Small intestine (tissue), 16 donors: ENCODE measurements at places on chromosomes 3 and 15. TPM values are rescaled to one million over a fixed set of nuclear protein-coding genes. Genes with fewer than 3 reads are reported as not detected.

ARPIN gene
- 16.3 TPM for polyA plus RNA-seq

DNA sequence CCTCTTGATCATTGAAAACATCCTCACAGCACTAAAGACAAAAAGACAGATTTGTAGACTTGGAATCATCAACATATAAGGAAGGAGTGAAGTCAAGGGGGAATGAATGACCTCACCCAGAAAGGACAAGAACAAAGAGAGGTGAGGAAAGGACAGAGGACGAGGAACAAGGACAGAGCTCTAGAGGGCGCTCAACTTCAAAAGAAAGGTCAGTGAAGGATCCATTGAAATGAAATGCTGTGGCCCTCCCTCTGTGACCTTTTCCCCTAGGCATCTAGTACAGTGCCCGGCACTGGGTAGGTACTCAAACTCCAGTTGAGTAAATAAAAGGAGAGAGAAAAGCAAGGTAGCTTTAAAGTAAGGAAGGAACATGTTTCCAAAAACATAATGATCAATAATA, 2.6 kb downstream of the ATP8B4 start:
- H3K27ac ChIP-seq, result no peak overlapping the region
- DNase-seq, result no peak
- no peak overlapping the region for H3K4me3 ChIP-seq
- H3K27me3 ChIP-seq, result no peaks in the 10 kb centered on the region
- no peaks in the 10 kb centered on the region for H3K4me1 ChIP-seq

DNA sequence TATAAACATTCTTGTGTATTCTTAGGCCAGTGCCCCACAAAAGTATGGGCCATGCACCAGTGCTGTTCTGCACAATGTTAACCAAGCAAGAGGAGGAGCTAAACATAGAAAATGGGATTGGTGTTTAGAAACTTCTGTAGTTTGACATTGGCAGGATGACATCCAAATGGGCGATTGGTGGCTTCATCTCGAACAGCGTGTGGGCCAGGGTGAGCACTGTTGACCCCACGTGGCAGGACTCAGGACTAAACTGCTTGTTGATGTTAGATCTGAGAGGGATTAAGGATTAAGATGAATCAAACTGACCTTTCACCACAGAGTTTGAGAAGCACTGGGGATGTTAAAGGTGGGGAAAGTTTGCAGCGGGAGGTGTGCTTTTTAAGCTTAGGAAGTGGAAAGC, 31.9 kb downstream of the ZNF710 start:
- H3K4me3 ChIP-seq, result no peak overlapping the region
- DNase-seq, result no peak
- H3K4me1 ChIP-seq, result peaks cover 2% of the 10 kb centered on the region

GRCh38 chr15:95872366-95872771, 458.1 kb upstream of the NR2F2 start:
- H3K27me3 ChIP-seq, result no peaks in the 10 kb centered on the region
- no peak for DNase-seq
- H3K4me1 ChIP-seq, result no peaks in the 10 kb centered on the region
- H3K4me3 ChIP-seq, result no peak overlapping the region
- H3K27ac ChIP-seq, result no peak overlapping the region

GRCh38 chr3:55341502-55342031, 145.5 kb downstream of the WNT5A start:
- no peaks in the 10 kb centered on the region for H3K36me3 ChIP-seq
- no peak overlapping the region for H3K4me3 ChIP-seq
- H3K4me1 ChIP-seq, result no peaks in the 10 kb centered on the region
- no peaks in the 10 kb centered on the region for H3K27me3 ChIP-seq
- DNase-seq, result no peak
- no peak overlapping the region for H3K27ac ChIP-seq

MITF gene
- 1.5 TPM for polyA plus RNA-seq

DNA sequence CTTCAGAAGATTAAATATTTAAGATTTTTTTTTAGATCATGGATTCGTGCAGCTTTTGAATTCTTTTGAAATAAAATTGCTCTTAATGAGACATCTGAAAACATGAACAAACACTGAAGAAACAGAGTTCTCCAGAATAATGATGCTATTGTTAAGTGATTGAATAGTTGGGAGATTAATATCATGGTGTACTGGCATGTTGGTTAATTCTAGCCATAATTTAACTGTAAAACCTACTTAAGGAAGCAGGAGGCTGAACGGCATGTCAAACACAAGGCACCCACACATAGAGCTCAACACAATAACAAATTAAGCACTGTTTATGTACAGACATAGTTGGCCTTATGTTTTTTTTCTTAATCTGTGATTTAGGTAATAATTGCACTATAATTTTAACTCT, 185.6 kb downstream of the RBMS3 start:
- no peaks in the 10 kb centered on the region for H3K27me3 ChIP-seq
- H3K4me3 ChIP-seq, result no peak overlapping the region
- H3K4me1 ChIP-seq, result no peaks in the 10 kb centered on the region
- no peak overlapping the region for H3K27ac ChIP-seq
- H3K36me3 ChIP-seq, result no peaks in the 10 kb centered on the region

DNA sequence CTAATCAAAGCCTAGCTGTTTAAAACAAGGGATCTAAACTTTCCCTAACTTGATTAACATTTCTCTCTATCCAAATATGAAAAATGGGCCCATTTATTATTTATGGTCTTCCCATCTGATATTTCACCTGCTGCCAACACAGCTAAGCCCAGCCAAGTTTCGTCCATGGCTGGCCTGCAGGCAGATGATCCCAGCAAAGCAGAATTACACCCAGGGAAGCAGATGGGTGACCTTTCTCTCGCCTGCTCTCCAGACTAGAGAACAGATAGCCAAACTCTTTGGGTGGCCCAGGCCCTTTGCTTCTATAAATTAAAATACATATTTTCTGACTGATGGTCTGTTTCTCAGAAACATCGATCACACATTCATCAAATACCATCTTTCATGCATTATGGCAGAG, 1038.8 kb downstream of the AGBL1 start:
- DNase-seq, result no peak
- H3K36me3 ChIP-seq, result no peaks in the 10 kb centered on the region
- no peak overlapping the region for H3K27ac ChIP-seq
- no peaks in the 10 kb centered on the region for H3K4me1 ChIP-seq
- H3K27me3 ChIP-seq, result no peaks in the 10 kb centered on the region

PLS1 gene
- polyA plus RNA-seq, result 63.0 TPM

MORC1 gene
- not detected for polyA plus RNA-seq

GRCh38 chr3:153749070-153749610, 372.1 kb upstream of the ARHGEF26 start:
- H3K4me3 ChIP-seq, result no peak overlapping the region
- H3K4me1 ChIP-seq, result no peaks in the 10 kb centered on the region
- DNase-seq, result no peak
- H3K36me3 ChIP-seq, result no peaks in the 10 kb centered on the region

DNA sequence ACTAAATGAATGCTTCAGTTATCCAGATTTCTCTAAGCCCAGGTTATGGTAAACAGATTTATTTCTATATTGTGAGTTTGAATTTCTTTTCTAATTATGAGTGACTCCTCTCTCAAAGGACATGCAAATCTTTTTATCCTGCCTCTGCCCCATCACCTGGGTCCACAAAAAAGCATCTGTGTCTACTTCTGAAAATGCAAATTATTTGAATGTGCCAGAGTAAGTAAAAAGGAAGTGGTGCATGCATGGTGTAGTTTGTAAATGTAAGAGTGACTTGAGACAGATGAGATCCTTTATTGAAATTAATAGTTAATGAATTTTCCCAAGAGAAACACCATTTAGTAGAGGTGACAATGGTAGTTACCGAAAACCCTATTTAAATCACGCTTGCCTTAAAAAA, 26.9 kb downstream of the MCTP2 start:
- H3K4me3 ChIP-seq, result no peak overlapping the region
- peaks cover 14% of the 10 kb centered on the region for H3K4me1 ChIP-seq
- H3K36me3 ChIP-seq, result peaks cover 2% of the 10 kb centered on the region
- no peaks in the 10 kb centered on the region for H3K27me3 ChIP-seq
- no peak for DNase-seq

GRCh38 chr15:91521996-91522395, 331.5 kb upstream of the SLCO3A1 start:
- DNase-seq, result no peak
- H3K36me3 ChIP-seq, result no peaks in the 10 kb centered on the region
- H3K4me3 ChIP-seq, result no peak overlapping the region
- no peaks in the 10 kb centered on the region for H3K4me1 ChIP-seq

DNA sequence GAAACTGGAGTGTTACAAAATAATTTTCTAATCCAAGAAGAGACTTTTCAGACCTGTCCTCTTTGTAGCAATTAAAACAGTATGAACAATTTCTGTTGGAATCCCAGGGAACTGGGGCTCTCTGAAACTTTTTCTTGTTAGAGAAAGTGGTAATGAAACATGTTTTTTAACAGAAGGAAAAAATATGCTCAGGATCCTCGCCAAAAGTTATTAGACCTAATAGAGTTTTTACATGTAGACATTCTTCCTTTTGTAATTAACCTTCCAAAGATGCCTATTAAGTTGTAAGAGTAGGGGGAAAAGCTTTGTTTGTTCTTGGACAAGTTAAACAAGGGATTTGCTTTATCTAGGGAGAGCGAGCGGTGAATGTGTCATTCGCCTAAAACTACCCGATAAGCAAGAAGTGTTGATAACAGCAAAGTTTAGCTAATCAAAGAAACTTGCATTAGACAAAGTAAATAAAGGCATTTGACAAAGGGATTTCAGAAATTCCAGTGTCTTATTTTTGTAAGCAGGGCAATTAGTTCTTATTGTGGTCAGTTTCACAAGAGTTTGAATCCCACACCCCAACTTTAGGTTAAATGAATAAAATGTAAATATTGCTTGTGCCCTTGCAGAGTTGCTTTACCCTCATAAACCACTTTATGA, 2.3 kb downstream of the RARB start:
- H3K36me3 ChIP-seq, result no peaks in the 10 kb centered on the region
- no peak overlapping the region for H3K27ac ChIP-seq
- peaks cover 35% of the 10 kb centered on the region for H3K4me1 ChIP-seq
- peak; percentile 51 for DNase-seq
- peak overlapping the region; percentile 74 for H3K4me3 ChIP-seq
- peaks cover 2% of the 10 kb centered on the region for H3K27me3 ChIP-seq

DNA sequence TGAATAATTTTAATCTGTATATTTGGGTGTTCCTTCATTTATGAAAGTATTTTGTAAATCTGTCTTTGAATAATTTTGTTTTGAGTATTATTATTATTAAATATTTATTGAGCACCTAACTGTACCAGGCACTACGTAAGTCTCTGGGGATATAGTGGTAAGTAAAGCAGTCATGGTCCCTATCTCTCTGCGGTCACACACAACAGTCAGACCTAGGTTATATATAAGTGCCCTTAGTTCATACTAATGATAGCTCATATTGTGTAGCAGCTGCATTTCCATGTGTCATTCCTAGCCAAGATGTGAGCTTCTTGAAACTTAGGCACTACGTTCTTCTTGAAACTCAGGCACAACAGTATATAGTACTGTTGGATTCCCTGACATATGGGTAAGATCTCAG, 12.4 kb downstream of the NKTR start:
- H3K4me3 ChIP-seq, result no peak overlapping the region
- H3K4me1 ChIP-seq, result no peaks in the 10 kb centered on the region
- DNase-seq, result no peak

DUOXA1 gene
- polyA plus RNA-seq, result 0.48 TPM

SH2D7 gene
- 1.7 TPM for polyA plus RNA-seq

DNA sequence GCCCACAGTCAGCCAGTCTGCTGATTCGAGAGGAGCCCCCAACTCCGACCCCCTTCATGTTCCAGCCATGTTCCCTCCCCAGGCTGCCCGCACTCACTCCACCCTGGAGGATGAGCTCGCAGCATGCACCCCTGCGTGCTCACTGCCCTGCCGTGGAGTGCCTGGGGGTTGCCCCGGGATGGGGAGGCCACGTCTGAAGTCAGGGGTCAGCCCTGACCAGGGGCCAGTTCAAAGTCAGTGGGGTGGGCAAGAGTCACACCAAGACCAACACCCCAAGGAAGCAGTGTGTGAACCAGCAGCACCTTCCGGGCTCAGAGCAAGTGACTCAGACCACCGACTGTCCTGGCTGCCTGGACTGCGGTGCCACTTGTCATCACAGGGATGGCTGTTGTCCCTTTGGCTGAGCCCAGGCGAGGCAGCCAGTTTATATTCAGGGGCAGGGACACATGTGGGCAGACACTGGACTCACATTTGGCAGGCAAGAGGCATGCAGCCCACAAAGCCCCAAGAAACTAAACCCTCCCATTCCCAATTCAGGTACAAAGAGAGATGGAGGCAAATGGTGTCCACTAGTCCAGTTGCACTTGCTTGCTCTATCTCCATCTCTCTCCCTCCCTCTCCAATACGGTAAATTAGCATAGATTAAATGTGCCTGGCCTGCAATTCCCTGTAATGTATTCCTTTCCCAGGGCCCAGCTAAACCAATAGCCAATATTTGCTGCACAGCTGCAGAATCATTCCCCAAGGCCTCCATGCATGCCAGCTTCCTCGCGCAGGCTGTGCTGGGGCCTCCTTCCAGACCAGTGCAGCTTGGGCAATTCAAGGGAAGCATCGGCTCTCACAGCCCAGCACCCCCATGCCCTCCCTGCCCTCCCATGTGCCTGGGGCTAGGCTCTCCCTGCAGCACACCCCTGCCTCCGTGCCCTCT, 135.7 kb upstream of the IQSEC1 start:
- no peaks in the 10 kb centered on the region for H3K36me3 ChIP-seq
- no peak overlapping the region for H3K27ac ChIP-seq
- H3K4me3 ChIP-seq, result no peak overlapping the region
- no peaks in the 10 kb centered on the region for H3K4me1 ChIP-seq
- DNase-seq, result no peak
- H3K27me3 ChIP-seq, result no peaks in the 10 kb centered on the region

ZIC1 gene
- 0.03 TPM for polyA plus RNA-seq

DNA sequence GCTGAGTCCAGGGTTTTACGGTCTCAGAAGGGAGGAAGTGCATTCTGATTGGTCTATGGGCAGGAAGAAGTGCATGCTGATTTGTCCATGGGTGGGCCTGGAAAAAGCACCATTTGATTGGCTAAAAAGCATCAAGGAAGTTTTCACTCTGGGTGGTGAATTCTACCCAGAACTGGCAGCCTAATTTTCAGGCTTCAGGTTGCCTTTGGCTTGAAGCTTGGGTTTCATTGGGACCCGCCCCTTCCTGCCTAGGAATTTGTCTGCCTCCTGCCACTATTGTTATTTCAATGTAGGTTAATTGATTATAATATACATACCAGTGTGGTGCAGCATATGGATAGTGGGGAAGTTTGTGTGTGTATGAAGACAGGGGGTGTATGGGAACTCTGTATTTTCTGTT, 1355.9 kb downstream of the SI start:
- no peaks in the 10 kb centered on the region for H3K27me3 ChIP-seq
- H3K4me1 ChIP-seq, result no peaks in the 10 kb centered on the region
- H3K27ac ChIP-seq, result no peak overlapping the region
- H3K4me3 ChIP-seq, result no peak overlapping the region
- no peak for DNase-seq
- H3K36me3 ChIP-seq, result no peaks in the 10 kb centered on the region
